ENCODE measurements at places on chromosomes 2 and 18.

- H3K4me3 ChIP-seq, result no peak overlapping the region
- no peak overlapping the region for H3K27ac ChIP-seq
- H3K4me1 ChIP-seq, result no peaks in the 10 kb centered on the region
- no peak for DNase-seq
Observed at GRCh38 chr2:134029418-134029817, 224.5 kb upstream of the MGAT5 start.

- no peaks in the 10 kb centered on the region for H3K27me3 ChIP-seq
- DNase-seq, result peak; percentile 88
- no peak overlapping the region for H3K27ac ChIP-seq
Observed at GRCh38 chr2:26330114-26330549, 15.8 kb upstream of the SELENOI start.

GRCh38 chr2:241103176-241103595 lies 1.1 kb upstream of the MTERF4 start:
- no peak overlapping the region for H3K27ac ChIP-seq
- H3K36me3 ChIP-seq, result no peaks in the 10 kb centered on the region
- H3K4me1 ChIP-seq, result no peaks in the 10 kb centered on the region
- no peak for DNase-seq

GRCh38 chr2:216318521-216318874 lies 53.8 kb downstream of the MARCHF4 start:
- no peak overlapping the region for H3K27ac ChIP-seq
- no peak for DNase-seq
- H3K4me3 ChIP-seq, result no peak overlapping the region
- no peaks in the 10 kb centered on the region for H3K36me3 ChIP-seq
- no peaks in the 10 kb centered on the region for H3K27me3 ChIP-seq

GRCh38 chr2:48845684-48846083 lies 90.2 kb upstream of the LHCGR start:
- no peaks in the 10 kb centered on the region for H3K27me3 ChIP-seq
- H3K4me3 ChIP-seq, result no peak overlapping the region
- no peak overlapping the region for H3K27ac ChIP-seq

DNA sequence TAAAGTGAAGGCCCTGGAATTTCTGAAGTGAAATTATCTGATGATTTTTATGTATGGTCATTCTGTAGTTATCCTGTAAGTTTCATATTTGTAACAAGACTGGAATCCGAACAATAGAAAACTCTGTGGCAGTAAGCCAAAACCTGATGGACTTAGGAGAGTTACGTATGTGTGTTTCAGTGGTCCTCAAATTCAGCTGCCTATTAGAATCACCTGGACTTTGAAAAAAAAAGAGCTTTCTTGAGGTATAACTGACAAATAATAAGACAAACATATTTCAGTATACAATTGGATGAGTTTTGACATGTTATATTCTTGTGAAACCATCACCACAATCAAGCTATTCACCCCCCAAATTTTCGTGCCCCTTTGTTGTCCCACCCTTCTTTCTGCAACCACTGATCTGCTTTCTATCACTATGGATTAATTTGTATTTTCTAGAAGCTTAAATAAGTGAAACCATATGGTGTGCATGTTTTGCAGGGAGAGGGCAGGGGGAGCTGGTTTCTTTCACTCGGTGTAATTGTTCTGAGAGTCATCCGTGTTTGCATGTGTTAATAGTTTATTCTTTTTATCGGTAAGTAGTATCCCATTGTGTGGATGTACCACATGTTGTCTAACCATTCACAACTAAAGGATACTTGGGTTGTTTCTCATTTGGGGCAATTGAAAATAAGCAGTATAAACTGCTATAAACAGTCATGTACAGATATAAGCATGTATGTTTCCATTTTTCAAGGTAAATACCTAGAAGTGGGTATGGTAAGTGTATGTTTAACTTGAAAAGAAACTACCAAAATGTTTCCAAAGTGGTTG lies 50.2 kb upstream of the EML4 start:
- no peak overlapping the region for H3K4me3 ChIP-seq
- H3K27ac ChIP-seq, result no peak overlapping the region
- no peaks in the 10 kb centered on the region for H3K27me3 ChIP-seq
- DNase-seq, result no peak
- no peaks in the 10 kb centered on the region for H3K36me3 ChIP-seq

DNA sequence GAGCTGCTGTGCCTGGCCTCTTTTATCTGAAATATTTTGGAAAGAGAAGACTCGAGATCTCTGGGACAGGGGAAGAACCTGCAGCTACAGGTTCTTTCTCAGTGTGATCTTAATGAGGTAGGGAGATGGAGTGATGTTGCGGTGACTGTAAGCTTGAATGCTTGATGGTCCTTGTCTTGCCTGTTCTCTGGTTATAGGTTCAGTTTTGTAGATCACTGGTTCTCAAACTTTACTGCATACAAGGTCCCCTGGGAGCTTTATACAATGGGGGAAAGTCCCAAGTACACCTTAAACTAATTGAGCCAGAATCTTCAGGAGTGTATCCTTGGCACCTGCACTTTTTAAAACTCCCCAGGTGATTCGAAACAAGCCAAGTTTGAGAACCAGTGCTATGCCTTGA lies 136.7 kb upstream of the CXCR4 start:
- no peaks in the 10 kb centered on the region for H3K36me3 ChIP-seq
- H3K27me3 ChIP-seq, result no peaks in the 10 kb centered on the region
- no peak overlapping the region for H3K4me3 ChIP-seq
- no peak overlapping the region for H3K27ac ChIP-seq
- peaks cover 9% of the 10 kb centered on the region for H3K4me1 ChIP-seq
- DNase-seq, result no peak

GRCh38 chr2:136185981-136186776 lies 68.2 kb upstream of the CXCR4 start:
- H3K4me3 ChIP-seq, result no peak overlapping the region
- no peaks in the 10 kb centered on the region for H3K36me3 ChIP-seq
- no peaks in the 10 kb centered on the region for H3K27me3 ChIP-seq
- H3K27ac ChIP-seq, result no peak overlapping the region
- no peak for DNase-seq

DNA sequence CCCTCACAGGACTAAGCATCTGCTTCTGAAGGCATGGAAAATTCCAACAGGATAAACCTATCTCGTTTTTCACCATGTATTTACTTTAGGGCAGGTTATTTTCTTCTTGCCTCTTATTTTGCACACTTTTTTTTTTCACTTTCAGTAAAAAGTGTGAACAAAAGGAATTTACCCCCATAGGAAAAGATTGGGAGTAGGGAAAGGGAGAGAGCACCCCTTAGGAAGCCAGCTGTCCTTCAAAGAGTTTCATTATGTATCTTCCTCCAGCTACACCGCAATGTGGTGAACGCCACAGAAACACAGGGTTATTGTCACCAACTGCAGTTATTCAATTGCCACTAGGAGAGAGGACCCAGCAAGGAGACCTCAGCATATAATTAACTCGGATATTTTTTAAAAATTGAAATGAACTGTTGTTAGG lies 286.2 kb upstream of the VRK2 start:
- H3K4me1 ChIP-seq, result no peaks in the 10 kb centered on the region
- H3K4me3 ChIP-seq, result no peak overlapping the region
- H3K27ac ChIP-seq, result no peak overlapping the region
- DNase-seq, result no peak
- no peaks in the 10 kb centered on the region for H3K36me3 ChIP-seq

DNA sequence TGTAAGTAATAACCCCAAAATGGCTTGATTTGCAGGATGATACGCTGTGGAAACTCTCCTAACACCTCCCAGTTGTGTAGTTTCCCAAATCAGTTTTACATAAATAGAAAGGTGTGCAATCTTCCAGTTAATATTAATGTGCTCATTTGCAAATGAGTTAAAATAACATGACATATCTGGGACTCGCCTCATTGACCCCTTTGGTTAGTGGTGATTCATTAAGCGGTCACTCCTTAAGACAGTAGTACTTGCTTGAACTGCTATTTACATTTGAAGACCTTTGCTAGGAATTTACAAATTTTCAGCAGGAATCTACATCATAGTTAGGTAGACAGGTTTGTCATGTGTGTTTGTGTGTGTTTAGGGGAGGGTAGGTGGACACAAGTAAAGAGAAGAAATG lies 1367.7 kb upstream of the CELF4 start:
- H3K4me1 ChIP-seq, result no peaks in the 10 kb centered on the region
- H3K4me3 ChIP-seq, result no peak overlapping the region
- H3K27me3 ChIP-seq, result no peaks in the 10 kb centered on the region
- DNase-seq, result no peak

- no peak overlapping the region for H3K4me3 ChIP-seq
- H3K27me3 ChIP-seq, result no peaks in the 10 kb centered on the region
- no peak overlapping the region for H3K27ac ChIP-seq
- H3K4me1 ChIP-seq, result no peaks in the 10 kb centered on the region
- no peak for DNase-seq
Observed at GRCh38 chr2:225494100-225494459, 94.6 kb downstream of the NYAP2 start.

DNA sequence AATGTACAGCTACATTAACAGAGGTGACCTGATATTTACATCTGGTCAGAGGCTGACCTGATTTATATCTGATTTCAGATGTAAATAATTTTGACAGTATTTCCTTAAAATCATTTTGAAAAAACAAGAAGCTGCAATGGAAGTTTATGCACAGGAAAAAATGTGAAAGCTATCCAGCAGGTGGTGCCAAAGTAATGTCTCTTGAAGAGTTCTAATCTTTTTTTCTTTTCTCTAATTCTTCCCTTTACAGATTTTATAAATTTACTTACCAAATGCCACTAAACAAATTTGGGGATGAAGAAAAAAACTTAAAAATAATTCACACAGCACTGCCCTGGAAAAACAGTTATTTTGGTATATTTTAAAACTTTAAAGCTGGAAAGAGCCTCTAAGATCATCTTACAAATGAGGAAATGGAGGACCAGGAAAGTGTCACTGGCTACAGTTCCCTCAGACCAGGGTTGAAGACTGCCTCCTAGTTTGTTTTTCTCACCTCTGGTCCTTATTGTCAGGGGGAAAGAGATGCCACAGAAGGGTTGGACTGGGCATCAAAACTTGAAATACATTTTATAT lies 16.4 kb upstream of the FBLN7 start:
- H3K4me3 ChIP-seq, result no peak overlapping the region

DNA sequence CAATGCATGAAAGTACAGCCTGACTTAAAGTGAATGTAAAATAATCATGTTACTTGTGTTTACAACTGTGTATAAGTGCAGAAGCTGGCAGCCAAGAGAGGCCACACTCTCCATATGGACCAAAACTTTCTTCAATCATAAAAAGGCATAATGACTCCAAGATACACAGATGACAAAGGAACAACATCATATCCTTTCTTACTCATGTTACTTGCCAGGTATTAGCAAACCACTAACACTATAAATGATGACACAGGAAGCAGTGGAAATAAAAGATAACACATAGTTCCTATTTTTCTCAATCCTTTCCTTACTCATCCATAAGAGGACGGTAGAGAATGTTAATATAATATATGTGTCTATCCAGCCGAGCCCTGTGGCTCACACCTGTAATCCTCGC lies 400.0 kb upstream of the CDH2 start:
- no peaks in the 10 kb centered on the region for H3K27me3 ChIP-seq
- H3K4me3 ChIP-seq, result no peak overlapping the region
- H3K4me1 ChIP-seq, result no peaks in the 10 kb centered on the region
